ENCODE measurements at places on chromosomes 16 and 17. TPM values are rescaled to one million over a fixed set of nuclear protein-coding genes. Genes with fewer than 3 reads are reported as not detected.

The CBLN1 gene
- not detected for total RNA-seq

The PAGR1 gene
- total RNA-seq = 30.6 TPM

The TPPP3 gene
- not detected for total RNA-seq

The HOXB1 gene
- not detected for total RNA-seq

The YPEL2 gene
- 6.6 TPM for total RNA-seq

The ABCC1 gene
- 28.6 TPM for total RNA-seq

The SLC9A5 gene
- 2.7 TPM for total RNA-seq

The MMP28 gene
- total RNA-seq = not detected

Measured in GM23248 (cell line).